ENCODE measurements at places on chromosomes 2 and 18. TPM values are rescaled to one million over a fixed set of nuclear protein-coding genes. Genes with fewer than 3 reads are reported as not detected.

ANKRD29 gene
- total RNA-seq: 0.89 TPM

LAMA3 gene
- total RNA-seq: 1.3 TPM

SULT1C4 gene
- 0.50 TPM for total RNA-seq

SCN9A gene
- total RNA-seq: 13.6 TPM

EVA1A gene
- 28.4 TPM for total RNA-seq

THSD7B gene
- not detected for total RNA-seq

KCTD1 gene
- 9.6 TPM for total RNA-seq

ST8SIA5 gene
- total RNA-seq: not detected

MPV17 gene
- total RNA-seq: 115 TPM

EVX2 gene
- total RNA-seq: not detected

OSR1 gene
- 22.9 TPM for total RNA-seq

TPO gene
- not detected for total RNA-seq

GAREM1 gene
- total RNA-seq: 2.2 TPM

NT5C1B gene
- total RNA-seq: not detected

SH3YL1 gene
- 10.6 TPM for total RNA-seq

STON1 gene
- 5.8 TPM for total RNA-seq

DHX57 gene
- total RNA-seq: 12.3 TPM

CDH19 gene
- not detected for total RNA-seq

ITGAV gene
- 30.8 TPM for total RNA-seq

SLC8A1 gene
- 11.9 TPM for total RNA-seq

DSG1 gene
- not detected for total RNA-seq

KCNG2 gene
- 1.9 TPM for total RNA-seq

All from bronchus fibroblast of lung (primary cell).